Stimulated activated CD4-positive, alpha-beta T cell treated with anti-CD3 and anti-CD28 coated beads, Interleukin-15, amount 100 ng/mL, for 24 hours (primary cell): ENCODE measurements at places on chromosomes 7 and 10.
A peak's percentile ranks its signal among the peaks of the same experiment; 100 is the strongest.

- no peak for DNase-seq
Measured at GRCh38 chr7:135380351-135380750, 129.6 kb downstream of the CNOT4 start.

DNA sequence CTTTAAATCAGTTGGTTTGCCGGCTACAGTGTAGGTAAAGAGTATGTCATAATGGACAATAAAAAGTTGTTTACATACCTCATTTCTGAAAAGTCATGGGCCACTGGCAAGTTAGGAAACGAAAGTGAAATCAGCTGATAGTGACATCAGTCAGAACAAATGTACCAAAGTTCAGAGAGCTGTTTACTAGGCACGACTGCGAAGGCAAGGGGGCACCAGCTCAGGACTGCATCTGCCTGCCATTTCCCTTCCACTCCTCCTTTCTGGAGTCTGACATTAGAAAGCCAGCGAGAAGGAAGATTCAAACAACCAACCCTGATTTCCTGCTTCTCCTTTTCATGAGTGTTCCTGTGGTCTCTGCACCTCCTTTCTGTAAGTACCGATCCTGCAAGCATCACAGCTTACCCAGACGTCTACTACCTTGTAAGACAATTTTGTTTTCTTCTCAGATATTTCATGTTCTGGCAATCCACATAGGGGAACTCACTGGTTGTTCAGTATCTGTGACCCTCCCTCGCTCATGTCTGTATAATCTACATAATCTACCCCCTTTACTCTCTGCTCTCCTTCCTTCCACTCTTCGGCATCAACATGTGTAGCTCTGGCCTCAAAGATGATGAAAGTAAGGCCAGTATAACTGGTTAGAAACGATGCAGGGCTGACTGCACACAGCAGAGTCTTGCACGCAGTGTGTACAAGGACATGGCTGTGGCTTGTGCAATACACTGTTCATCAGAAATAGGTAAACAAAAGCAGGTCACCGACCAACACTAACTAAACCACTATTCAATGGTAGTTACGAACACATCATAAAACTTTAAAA lies at the start of gene TMEM140:
Gene TMEM140 (plus strand): TSS at position 174 of the 823 bp plus-strand sequence. CDS start 16,370 bp downstream, outside the sequence.
- peak; percentile 52 for DNase-seq

GRCh38 chr7:74068378-74069085 lies 15.1 kb upstream of the LIMK1 start:
- no peak for DNase-seq

DNA sequence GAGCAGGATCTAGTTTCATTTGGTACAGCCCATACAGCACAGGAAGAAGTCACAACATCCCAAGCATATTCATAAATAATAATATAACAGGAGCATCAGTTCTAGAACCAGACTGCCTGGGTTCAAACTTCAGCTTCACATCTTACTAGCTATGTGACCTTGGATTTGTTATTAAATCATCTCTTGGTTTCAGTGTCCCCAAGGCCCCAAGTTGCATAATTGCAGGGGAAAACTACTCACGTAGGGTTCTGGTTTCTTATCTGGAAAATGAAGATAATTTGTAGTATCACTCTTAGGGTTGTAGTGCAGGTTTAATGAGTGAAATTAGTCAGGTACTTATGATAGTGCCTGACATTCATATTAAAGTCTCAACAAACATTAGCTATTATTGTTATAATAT lies 5.5 kb upstream of the IQUB start:
- DNase-seq = no peak

DNA sequence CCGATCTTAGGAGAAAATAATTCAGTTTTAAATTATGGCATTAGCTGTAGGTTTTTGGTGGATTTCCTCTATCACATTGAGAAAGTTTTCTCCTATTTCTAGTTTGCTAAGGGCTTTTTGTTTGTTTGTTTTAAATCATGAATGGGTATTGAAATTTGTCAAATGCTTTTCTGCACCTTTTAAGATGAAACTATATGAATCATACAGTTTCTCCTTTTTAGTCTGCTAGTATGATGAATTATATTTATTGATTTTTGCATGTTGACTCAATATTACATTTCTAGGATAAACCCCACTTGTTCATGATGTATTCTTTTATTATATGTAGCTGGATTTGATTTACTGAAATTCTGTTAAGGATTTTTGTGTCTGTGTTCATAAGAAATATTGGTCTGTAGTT lies 70.3 kb upstream of the PIP4K2A start:
- no peak for DNase-seq

GRCh38 chr7:34756691-34757090 lies 98.7 kb downstream of the NPSR1 start:
- no peak for DNase-seq

DNA sequence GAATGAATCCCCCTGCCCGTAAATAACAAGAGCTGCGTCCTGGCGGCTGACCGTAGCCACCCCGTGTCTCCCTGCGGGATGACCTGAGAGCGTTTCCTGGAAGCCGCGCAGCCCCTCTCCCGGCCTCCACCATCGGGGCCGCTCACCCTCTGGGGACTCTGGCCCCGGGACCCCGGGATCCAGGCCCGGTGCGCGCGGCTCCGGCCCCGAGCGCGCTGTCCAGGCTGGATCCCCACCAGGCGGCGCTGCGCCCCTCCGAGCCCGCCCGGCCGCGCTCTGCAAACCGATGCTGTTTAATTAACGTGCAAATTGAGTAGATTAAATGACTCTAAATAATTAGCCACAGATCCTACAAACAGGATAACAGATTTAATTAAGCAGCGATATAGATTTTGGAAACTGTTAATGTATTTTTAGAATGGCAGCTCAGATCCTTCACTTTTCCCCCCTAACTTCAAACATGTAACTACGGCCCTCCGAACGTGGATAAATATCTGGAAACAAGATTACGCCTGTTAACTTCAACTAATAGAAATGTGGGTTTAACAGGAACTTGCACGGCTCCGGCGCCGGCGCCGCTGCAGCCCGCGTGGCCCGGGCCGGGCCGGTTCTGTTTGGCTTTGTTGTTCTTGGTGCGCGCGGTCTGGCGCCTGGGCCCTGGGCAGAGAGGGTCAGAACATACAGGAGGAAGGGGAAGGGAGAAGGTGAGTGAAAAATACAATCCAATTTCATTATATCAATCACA lies 7.1 kb upstream of the UNCX start:
- peak; percentile 64 for DNase-seq

GRCh38 chr7:48350515-48350914 lies 179.3 kb downstream of the ABCA13 start:
- DNase-seq = no peak

DNA sequence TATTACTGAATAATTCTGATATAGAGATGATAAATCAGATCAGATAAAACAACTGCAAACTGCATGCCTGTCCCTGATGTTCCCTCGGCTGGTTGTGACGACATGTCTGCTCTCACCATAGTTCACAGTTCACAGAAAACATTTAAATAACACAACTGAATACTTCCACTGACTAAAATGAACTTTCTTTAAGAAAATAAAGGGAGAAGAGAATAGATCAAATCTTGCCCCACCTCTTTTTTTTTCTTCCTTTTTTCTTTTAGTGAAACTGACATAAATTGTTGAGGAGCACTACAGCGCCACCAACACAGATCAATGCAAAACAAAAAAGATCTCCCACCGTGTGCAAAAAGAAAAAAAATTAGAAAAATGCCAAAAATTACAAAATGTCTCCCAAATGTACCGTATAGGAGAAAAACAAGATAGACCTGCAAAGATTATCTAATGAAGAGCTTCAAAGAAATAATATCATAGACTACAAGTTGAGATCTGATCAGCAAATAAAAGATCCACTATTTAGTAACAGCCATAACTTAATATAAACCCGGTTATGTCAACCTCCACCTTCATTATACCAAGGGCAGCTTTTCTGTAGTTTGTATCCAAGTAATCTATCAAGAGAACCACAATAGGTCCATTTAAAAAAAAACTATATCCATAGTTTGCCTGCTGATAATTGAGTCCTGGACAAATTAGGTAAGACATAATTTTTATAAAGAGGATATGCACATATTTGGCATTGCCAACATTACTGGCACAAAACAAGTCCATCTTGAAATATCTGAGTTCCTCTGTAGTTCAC lies 30.7 kb upstream of the EPC1 start:
- peak; percentile 53 for DNase-seq

- DNase-seq = no peak
Measured at GRCh38 chr7:33485747-33486493, 356.6 kb downstream of the BBS9 start.

DNA sequence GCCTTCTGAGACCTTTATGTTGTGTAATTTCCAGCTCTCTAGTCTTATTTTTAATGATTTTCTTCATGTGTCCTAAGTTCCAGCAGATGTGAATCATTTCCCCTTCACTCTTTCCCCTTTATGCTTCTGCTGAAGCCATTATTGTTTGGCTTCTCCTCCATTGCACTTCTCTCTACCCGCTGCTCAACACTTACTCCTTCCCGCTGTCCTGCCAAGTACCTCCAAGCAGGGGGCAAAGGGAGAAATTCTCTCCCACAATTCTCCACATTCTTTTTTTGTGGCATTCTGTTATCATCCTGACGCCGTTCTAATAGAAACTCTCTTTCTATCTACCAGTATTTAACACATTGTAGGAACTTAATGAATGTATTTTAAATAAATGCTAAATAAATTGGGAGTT lies 388.9 kb upstream of the TPK1 start:
- DNase-seq = no peak

GRCh38 chr7:44141221-44141850 lies at the start of gene MYL7:
MYL7 (minus strand) TSS chr7:44141332; CDS start chr7:44141305, 27 bp downstream.
- no peak for DNase-seq
